ENCODE measurements at places on chromosomes 3 and 15.

GRCh38 chr15:37094333-37094914, 5.9 kb downstream of the MEIS2 start:
- DNase-seq = no peak

GRCh38 chr3:12695112-12695511, 31.2 kb upstream of the RAF1 start:
- DNase-seq = no peak

- DNase-seq = no peak
These were observed 4.3 kb downstream of the TMPRSS7 start for GRCh38 chr3:112038863-112039262.

GRCh38 chr3:15959434-15959811, 161.6 kb upstream of the ANKRD28 start:
- no peak for DNase-seq

GRCh38 chr3:93910097-93910496, 63.6 kb downstream of the PROS1 start:
- DNase-seq = no peak

DNA sequence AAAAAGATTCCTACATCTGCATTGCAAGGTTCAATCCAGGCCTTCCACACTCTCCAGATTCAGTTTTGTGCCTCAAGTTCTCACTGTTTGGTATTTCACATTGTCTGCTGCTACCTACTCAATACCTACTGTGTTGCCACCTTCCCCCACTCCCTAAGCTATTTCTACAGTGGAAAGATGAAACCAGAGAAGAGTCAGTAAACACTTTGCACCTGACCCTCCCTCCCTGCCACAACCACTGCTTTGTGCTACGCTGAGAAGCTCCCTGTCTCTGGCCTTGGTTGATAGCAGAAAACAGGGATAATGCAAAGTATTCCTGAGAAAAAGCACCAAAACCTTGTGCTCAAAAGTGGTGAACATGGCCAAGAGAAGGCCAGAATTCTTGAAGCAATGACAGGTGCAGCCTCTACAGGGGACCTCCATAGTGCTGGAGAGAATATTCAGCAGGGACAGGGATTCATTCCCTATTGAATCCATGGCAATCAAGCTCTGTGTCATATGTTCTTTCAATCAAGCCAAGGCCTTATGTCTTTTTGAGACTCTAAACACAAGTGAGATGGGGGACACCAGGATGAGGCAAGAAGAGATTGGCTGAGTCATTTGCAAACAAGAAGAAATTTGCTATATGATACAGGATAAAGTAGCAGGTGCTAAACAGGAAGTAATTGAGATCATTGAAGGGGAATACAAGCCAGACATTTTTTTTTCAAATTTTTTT, 83.5 kb upstream of the LIPC start:
- DNase-seq = no peak

DNA sequence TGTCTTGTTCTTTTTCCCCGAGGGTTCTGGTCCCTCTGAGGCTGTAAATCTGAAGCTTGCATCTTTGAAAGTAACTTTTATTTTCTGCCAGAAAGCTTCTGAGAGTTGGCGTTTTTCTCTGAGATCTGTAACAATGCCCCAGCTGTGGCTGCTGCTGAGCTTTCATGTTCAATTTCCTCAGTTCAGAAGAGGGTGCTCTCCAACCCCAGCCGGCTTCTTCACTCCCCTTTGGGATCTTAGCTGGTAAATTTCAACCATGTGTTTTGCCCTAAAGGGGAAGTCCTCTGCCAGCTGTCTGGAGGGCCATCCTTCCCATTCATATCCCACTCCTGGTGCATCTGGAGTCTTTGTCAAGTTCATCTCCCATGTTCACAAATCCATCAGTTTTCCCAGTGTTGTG, 18.3 kb upstream of the CFAP100 start:
- no peak for DNase-seq

DNA sequence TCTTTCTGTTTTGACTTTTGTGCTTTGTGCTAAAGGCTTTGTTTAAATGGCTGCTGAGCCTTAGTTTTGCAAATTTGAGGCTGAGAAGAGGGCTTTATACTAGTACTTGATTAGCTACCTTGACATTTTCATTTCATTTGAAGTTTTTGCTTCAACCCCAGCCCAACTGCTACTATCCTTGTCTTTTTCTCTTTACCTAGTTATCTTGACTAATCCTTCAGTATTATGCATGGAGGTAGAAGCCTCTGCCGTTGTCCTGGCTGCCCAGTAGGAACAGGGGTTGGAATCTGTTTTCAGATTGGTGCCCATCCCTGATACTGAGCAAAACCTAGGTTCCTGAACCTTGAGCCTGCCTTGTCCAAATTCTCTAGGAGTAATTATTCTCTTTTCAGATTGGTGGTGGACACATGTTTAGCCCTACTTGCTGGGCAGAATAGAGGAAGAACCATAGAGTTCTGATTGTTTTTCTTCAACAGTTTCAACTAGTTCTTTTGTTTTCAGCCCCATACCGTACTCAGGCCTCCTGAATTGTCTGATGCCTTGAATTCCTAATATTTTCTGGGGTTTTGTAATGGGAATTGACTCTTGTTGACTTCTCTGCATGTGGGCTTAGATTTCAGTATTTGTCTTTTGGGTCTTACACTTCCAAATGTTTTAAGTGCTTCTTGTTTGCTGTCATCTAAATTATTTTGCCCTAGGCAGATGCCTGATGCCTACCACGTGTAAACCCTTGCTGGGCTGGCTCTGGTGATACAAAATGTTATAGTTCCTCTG, 143.2 kb downstream of the DOCK3 start:
- no peak for DNase-seq

DNA sequence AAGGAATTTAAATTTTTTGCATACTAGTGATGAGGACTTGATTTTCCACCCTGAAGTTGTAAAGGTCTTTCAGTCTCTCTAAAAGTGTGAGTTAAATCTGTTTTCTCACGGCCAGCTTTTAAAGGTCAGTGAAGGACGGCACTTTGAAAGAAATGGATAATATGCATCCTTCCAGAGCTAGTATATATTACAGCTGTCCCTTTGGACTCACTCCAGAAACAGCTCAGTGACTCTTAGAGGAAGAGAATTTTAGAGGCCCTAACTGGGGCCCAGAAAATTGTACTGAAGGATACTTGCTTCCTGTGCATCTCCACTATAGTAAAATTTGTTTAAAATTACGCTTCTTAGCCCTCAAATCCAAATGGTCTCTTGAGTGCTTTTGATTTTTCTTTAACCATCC, 41.6 kb downstream of the PIK3CA start:
- no peak for DNase-seq

- no peak for DNase-seq
These were observed 785.3 kb downstream of the ROBO2 start for GRCh38 chr3:77825001-77825827.

- DNase-seq = no peak
These were observed 67.5 kb upstream of the MME start for GRCh38 chr3:155012584-155012983.

DNA sequence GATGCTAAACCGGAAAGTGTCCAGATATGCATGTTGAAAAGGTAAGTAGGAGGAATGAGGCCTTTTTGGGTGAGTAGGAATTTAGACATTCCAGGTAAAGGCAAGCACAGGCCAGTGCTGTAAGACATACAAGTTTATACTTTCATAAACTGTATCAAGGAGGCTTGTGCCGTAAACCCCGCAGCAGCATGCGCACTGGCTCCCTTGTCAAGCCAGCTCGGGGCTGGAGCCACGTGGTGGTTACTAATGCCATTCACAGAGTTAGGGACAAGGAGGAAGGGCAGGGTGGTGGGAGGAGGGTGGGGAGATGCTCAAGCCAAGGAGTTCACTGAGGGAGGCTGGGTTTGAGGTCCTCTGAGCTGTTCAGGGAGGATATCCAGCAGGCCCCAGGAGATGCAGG, 35.8 kb downstream of the PLD1 start:
- DNase-seq = no peak

DNA sequence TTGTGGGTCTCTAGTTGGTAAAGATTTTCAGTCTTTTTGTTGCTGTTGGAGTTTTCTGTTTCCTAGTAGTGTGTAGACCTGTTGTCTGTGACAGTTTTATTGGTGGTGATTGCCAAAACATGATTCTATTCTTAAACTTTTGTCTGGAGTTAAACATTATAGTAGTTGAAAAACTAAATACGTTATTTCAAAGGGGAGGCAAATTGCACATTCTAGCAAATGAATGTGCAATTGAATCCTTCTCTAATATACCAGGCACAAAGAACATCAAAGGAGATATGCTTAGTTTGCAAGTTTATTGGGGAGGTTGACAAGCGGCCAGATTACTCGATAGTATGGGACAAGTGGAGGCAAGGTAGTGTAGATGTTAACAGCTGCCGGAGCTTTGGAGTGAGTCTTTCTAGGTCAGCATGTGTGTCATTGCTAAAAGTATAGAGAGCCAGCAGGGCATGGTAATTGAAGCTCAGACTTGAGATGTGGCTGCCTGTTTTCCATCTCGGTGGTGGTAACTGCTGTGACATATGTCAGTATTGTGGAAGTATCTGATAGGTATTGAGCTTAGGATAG, 20.6 kb downstream of the CHD2 start:
- DNase-seq = no peak

DNA sequence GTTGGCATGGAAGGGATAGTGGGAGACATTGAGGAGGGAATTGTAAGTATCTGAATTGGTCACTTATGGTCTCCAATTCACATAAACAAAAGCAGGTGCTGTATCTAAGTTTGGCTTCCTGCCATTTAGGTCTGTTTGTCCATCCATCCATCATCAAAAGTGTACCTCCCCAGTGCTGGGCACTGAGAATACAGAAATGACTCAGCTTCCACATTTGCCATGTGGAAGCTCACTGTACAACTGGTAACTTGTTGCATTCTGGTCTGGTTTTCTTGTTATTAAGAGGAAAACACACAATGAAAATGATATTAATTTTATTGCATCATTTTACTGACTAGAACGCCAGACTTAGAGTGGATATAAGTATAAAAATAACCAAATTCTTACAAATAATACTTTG, 30.9 kb upstream of the MUC13 start:
- DNase-seq = no peak

- peak; percentile 21 for DNase-seq
These were observed 49.0 kb downstream of the MEF2A start for GRCh38 chr15:99614749-99615288.

- DNase-seq = no peak
These were observed 7.7 kb downstream of the CXCR6 start for GRCh38 chr3:45950686-45951600.

DNA sequence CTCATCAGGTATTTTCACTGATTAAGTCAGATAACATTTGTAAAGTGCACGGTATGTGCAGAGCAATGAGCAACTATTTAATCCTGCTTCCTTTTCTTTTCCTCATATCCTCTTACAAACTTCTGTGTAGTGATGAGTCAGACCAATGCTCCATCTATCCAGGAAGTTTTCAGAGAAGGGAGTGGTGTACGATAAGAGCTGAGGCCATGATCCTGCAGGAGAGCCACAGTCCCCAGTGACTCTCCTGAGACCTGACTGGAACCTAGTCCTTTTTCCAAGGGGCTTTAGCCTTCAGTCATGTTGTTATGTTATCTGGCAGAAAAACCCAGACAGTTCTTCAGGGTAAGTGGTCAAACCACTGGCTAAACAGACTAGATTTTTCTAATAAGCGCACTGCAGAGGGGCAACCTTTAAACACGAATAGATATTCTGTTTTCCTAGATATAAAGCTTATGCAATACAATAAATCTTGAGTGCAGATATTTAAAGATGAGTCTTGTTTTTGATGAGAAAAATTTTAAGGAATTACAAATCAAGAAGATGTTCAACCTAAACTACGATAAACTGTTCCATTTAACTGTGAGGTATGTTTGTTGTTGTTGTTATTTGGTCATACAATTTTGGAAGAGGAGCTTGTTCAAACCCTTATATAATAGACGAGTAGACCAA, 110.5 kb upstream of the RAP2B start:
- peak; percentile 70 for DNase-seq

DNA sequence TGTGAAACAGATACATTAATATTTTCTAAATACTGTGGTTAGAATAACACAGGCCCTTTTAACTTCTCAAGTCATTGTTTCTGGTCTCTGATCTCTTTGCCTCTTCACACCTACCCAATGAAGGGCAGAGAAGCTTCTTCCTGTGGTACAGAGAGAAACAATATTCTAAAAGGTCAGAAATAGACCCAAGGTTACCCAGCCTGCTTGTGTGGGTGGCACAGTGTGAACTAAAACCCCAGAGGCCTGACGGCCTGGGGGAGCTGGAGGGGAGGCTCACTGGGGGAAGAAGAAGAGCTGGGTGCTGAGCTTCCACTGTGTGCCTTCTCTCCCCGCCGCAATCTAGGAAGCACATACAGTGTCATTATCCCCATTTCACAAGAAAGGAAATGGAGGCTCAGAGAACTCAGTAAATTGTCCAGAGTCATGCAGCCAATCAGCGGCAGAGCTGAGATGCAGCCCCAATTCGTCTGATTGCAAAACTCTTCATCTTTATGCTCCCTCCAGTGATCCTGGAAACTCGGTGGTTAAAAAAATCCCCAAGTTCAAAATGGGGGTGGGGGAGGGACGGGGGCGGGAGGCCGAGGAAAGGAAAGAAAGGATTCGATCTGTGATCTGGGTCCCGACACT, 64.1 kb upstream of the HEG1 start:
- no peak for DNase-seq

DNA sequence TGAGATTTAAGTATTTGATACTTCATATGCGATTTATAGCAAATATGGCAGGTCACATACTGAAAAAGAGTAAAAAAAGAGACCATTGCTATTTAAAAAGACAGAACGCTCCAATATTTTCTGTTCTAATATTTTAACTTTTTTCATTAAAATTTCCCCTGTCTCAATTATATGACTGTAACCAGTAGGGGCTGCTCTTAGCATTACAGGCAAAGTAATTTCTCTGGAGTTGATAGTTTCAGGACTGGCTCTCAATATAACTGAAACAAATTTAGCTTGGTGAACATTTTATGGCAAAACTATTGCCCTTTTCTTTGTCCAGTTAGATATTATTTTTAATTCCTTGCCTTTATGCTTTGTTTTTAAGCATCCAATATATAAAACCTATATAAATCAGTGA, 286.3 kb upstream of the ROBO2 start:
- no peak for DNase-seq

- DNase-seq = no peak
These were observed 46.1 kb upstream of the SEMA4B start for GRCh38 chr15:90154861-90155626.

DNA sequence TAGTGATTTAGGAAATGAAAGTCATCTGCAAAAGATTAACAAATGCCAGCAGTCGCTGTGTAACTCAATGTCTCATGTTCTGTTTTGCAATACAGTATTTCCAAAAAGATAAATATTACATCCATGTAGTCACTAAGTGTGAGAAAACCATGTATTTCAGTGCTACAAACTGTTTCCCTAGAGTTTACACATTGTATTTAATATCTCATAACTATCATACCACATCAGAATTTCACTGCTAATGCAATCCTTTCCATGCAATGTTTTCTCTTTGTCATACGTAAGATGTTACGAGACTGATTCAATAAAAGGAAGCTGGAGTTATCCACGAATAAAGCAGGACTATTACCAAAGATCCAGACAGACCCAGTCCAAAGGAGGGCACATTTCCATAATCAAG, 269.4 kb downstream of the GBE1 start:
- DNase-seq = no peak
